Cardiac septum (tissue), 1 donor: ENCODE measurements at places on chromosomes 4 and X. TPM values are rescaled to one million over a fixed set of nuclear protein-coding genes. Genes with fewer than 3 reads are reported as not detected.

GRCh38 chr4:100224721-100225120, 34.5 kb upstream of the DDIT4L start:
- DNase-seq: no peak

- no peak for DNase-seq
Measured at GRCh38 chr4:27276307-27277073, 415.8 kb downstream of the STIM2 start.

- no peak for DNase-seq
Measured at GRCh38 chr4:187396106-187396505, 599.5 kb upstream of the ZFP42 start.

HEPH gene
- total RNA-seq: 47.7 TPM

DNA sequence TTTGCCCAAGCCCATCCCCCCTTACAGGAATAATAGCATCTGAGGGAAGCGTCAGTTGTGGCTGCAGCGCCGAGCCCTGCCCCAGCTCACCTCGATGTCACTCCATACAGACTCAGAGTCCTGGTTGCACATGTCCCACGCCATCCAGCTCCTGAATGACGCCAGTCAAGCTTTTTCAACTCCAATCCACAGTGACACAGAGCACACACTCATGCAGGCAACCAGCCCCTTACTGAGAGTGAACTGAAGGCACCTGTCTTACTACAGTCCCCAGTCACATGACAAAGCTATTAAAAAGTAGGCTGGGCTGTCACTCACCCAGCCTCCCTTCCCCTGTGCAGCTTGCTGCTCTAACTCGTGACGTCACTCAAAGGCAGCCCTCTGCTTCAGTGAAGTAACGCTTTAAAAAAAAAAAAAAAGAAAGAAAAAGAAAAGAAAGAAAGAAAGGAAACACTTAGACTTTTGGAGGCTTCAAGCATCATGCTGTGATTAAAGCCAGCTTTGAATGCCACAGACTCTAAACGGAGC, at the start of gene PPARGC1A:
Gene PPARGC1A, minus strand, starts transcription at position 234 of the 528 bp plus-strand sequence. Its CDS starts 90 bp downstream, at position 144.
- peak; percentile 76 for DNase-seq
